ENCODE measurements at places on chromosomes 6 and 20.

DNA sequence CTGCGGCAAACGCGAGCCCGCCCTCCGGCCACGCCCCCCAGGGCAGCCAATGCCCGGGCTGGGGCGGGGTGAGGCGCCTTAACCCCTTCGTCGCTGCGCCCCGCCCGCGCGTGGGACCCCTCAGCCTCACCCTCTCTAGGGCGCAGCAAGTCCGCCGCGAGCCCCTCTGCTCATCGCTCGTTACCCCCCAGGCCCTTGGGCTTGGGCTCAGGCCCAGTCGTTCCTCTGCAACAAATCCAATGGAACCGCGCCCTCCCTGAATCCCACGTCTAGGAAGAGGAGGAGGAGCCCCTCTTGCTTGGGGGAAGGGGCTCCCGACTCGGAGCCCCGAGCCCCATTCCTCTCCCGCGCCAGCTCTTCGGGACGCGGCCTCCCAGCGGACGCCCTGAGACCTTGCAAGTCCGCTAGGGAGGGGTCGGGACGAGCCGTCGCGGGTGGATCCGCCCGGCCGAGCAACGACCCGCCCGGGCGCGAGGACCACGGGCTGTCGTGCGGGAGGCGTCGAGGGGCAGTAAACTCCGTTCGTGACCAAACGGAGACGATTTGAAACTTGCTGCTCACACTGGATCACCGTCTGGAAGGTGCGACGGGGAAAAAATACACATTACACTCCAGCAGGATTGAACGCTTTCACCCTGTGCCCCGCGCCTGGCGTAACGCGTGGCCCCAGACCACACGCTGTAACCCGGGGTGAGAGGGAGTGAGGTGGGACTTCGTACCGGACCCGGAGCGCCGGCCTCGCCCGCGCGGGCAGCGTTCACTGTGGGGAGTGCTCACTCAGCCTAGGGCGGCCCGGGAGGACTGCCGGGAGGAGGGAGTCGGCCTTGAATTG, 477 bp upstream of the LZTS3 start:
- DNase-seq = peak; percentile 82

- no peak for DNase-seq
These were observed 73.5 kb upstream of the RNF217 start for GRCh38 chr6:124888581-124889371.

DNA sequence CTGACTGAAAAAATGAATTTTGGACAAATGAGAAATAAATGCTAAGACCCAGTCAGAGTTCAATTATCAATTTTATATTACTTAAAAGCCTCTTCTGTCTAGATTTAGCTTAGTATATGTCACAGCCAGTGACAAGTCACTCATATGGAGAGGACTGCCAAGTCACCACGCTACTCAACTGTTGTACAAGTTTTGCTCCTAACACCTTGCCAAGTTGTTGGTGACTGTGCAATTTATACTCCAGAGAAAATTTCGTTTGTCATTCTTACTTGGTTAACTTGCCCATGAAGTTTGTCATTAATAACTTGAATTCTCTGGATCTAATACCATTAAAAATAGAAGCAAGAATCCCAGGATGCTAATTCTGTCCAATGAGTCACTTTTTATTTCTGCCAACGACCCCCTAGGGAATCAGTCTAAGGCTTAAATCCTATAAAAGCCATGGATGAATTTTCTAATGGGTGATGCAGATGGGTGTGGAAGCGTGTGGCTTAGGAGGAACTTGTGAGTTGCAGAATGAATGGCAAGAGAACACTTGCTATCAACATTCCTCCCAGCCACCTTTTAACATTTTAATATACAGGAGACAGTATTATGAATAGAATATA, 30.4 kb upstream of the FBXO30 start:
- no peak for DNase-seq

GRCh38 chr6:154514481-154514880, 4.0 kb upstream of the CNKSR3 start:
- DNase-seq = no peak

DNA sequence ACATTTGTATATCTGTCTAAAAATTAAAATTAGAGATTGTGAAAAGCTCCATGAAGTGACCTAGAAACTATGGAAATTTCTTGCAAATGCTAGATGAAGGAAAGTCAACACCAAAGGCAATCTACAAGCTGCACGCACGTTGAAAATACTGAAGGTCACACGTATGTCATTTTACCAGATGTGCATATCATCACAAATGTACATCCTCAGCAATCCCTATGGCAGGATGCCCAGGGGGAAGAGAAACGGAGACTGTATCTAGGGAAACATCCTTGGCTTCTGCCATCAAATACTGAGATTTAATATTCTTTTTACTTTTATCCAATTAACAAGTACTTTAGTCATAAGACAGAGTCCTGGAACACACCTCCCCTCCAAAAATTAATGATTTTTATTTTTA, 672.0 kb downstream of the RNF144B start:
- DNase-seq = no peak

DNA sequence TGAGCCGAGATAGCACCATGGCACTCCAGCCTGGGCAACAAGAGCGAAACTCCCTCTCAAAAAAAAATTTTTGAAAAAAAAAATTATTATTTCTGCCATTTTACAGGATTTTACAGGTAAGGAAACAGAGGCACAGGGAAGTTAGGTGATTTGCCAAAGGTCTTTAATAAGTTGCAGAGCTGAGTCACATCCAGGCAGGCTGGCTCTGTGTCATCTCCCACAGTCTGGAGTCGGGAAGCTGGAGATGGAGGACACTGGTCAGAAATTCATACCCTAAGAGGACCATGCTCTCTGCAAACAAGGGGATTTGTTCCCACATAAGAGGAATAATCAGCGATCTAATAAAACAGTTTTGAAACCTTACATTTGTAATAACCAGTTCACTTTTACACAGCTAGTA, 24.1 kb downstream of the HECA start:
- no peak for DNase-seq

DNA sequence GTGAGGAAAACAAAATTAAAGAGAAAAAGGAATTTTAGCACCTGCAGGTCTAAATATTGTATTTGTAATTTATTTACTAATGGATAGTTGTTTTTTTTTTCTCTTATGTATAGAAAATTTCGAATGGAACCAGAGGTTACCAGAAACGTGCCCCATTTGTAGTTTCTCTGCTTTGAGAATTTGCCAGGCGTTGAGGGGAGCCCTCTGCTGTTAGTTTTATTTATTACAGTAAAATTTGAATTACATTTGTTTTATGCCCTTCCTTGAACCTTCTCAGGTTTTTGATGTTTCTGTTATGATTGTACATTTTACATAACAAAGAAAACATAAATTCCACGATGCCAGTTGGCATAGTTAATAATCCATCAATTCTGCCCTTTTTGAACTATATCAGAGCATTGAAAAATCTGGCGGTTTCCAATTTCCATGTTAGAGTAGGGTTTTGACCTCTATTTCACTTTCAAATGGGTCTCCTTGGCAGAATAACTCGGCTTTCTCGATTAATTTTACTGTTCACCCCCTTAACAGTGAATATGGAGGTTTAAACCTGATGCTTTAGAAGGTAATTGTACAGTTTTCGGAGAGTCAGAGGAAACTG, 35.1 kb upstream of the RFPL4B start:
- DNase-seq = no peak

DNA sequence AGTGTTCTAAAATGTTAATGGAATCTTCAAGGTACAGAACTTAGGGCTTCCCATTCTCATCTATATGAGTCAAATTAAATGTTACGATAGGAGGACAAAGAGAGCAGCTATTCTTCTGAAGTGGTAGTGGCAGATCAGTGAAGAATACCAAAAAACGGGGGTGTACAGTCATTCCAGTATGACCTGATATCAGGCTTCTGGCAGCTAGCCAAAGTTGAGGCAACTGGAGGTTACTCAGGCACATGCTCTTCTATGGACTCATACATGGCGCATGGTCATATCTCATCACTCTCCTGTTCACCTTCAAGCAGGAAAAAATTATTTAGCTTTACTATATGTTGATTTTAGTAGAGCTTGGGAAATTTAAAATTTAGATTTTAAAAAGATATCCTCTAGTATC, 1608.8 kb downstream of the GRIK2 start:
- DNase-seq = no peak

GRCh38 chr6:13915561-13916229, 9.1 kb upstream of the RNF182 start:
- DNase-seq = no peak

DNA sequence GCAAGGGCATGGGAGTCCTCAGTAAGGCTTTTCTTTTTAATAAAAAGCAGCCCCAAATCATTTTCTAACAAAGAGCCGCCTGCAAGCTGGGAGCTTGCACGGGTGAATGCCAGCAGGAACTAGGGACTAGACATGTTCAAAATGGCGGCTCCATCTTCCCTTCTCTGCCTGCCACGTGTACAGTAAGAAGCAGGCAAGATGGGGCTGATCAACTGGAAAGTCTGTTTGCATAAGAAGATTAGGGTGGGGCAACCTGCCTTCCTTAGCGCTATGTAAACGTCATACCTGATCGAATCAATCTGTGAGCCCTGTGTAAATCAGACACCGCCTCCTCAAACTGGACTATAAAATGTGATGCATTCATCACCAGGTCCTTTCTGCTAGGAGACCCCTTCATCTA, 299.4 kb upstream of the SOX4 start:
- no peak for DNase-seq

DNA sequence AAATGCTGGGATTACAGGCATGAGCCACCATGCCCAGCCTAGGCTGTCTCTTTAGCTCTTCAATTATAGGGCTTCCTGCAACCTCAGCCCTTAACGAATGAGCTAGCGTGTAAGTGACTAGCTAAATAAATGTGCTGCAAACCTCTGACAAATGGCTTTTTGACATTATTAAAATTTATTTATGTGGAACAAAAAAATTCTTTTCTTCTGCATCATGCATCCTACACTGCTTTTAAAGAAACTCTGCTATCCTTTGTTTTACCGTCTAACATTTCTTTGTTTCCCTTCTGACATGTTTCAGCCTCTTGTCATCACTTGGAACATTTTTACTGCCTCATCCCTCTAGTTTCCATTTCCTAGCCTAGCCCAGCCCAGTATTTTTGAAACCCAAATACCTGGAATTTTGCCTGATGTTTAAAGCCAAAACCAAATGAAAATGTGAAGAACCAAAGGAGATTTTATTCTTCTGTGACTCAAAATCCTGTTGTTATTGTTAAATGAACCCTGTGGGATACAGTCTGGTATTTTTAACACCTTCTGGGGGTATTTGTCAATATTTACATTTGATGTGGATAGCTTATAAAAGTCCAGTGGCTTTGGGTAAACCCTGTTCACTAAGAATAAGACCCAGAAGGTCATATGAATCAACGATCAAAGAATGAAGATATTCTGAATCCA, 9.5 kb downstream of the NT5E start:
- no peak for DNase-seq

DNA sequence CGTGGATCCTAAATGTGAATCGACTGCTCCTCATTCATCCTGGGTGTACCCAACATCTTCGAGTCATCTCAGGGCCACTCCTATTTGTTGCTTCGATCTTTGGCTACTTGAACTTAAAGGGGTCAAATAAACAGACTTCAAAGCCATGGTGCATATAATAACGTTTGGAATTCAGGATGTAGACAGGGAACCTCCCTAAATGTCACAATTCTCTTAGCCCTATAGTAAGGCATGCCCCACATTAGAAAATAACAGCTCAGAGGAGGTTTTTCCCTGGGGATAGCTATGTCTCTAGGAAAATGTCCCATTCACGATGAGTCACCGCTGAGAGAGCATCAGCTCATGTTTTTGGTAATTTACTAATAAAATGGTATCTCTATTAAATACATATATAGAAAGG, 54.8 kb upstream of the BMP6 start:
- DNase-seq = no peak

DNA sequence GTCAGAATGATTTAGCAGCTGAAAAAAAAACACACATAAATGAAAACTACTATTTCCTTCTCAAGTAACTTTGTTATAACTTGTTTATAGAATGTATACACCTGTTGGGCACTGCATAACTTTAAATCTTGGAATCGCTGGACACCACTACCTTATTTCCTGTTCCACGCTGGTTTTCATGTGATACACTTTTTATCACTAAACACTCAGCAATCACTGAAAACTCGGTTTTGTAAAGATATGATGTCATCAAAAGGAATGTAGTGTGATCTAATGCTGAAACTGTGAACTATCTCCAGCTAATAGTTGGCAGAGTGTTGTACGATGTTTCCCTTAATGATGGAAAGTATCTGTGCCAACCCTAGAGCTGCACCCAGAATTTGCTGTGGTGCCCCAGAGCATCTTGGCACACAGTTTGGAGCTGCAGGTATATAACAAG, 127.9 kb downstream of the BACH2 start:
- DNase-seq = no peak

DNA sequence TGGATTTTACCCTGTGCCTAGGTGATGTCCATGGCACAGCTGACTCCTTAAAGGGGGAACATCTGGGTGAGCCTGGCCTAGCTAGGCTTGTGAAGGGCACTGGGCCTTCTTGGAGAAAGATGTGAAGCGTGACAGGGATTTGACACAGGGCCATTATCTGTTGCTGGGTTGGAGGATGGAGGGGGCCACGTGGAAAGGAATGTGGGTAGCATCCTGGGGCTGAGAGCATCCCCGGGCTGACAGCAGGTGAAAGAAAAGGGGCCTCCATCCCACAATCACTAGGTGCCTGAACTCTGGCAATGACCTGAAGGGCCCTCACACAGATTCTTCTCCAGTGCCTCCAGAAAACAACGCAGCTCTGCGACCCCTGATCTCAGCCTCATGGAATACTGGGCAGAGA, 124.7 kb downstream of the DTNBP1 start:
- DNase-seq = no peak

- no peak for DNase-seq
These were observed 17.8 kb downstream of the LRP11 start for GRCh38 chr6:149846321-149846720.

DNA sequence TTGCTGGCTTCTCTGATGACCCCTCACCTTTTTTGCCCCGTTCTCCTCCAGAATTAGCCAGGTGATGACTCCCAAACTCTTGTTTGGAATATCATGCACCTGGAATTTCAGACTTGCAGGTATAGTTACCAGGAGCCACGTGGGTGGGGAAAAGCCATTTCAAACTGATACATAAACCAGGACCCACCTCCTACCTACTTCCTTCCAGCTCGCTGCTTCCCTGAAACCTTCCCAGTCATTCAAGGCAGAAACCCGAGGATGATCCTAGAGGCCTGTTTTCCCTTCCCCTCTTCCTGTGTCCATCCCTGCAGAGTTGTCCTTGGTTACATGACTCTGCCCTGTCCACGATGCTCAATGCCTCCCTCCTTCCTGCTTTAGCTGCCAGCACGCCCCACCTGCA, 101.9 kb downstream of the MTHFD1L start:
- DNase-seq = no peak

DNA sequence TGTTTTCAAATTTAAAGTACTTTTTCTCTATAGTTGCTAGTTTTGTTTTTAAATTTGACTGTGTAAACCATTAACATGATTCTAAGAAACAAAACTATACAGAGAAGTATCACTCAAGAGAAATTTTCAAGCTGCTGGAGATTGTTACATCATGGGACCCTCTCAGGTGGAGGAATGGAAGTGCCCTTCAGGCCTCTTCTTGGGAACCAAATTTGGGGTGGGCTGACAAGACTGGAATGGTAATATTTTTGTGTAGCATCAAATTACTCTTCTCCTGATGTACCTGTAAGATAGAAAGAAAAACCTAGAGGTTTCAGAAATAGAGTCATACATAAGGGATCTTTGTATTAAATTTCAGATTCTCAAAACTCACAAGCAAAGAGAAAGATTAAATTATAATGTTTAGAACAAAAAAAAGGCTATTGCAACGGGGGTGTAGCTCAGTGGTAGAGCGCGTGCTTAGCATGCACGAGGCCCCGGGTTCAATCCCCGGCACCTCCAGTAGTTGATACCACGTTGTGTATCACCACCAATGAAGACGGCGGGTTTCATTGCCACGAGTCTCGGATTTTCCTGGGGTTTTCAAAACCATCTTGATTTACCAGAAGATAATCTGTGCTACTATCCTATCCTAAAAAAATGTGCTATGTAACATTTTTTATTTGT, 193.7 kb downstream of the GPX5 start:
- DNase-seq = no peak

All from effector CD8-positive, alpha-beta T cell (primary cell).